ENCODE measurements at places on chromosomes 6 and 20. TPM values are rescaled to one million over a fixed set of nuclear protein-coding genes. Genes with fewer than 3 reads are reported as not detected.

Gene GNRH2
- not detected for total RNA-seq

GRCh38 chr6:35140639-35141006, 516 bp downstream of the TCP11 start:
- no peaks in the 10 kb centered on the region for H3K4me1 ChIP-seq
- no peak overlapping the region for H3K27ac ChIP-seq
- no peak for DNase-seq
- H3K27me3 ChIP-seq = no peaks in the 10 kb centered on the region
- H3K4me3 ChIP-seq = no peak overlapping the region

DNA sequence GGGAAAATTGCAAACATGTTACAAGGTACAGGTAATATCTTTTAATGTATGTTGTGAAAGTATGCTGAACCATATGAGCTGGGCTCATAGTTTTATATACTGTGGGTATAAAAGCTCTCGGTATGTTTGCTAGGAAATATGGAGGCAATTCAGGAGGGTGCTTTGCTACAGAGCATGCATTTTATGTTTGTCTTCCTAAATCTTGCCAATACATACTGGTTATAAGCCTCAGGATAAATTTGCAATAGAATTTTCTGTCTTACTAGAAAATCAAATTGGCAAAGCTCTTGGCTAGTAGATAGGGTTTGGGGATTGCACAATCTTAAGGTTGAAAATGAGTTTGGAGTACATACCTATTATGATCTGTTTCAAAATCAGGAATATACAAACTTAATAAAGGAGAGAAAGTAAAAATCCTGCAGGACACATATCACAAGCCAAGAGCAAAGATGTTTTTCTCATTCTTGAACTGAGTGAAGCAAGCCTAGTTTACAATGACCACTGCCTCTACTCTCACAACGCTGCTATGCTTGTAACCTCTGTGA, 751.2 kb downstream of the HDGFL1 start:
- no peaks in the 10 kb centered on the region for H3K4me1 ChIP-seq
- DNase-seq = no peak
- H3K27ac ChIP-seq = no peak overlapping the region
- H3K36me3 ChIP-seq = no peaks in the 10 kb centered on the region
- H3K4me3 ChIP-seq = no peak overlapping the region

Gene OCSTAMP
- not detected for total RNA-seq

- H3K27ac ChIP-seq = peak overlapping the region; percentile 88
- no peaks in the 10 kb centered on the region for H3K27me3 ChIP-seq
- no peaks in the 10 kb centered on the region for H3K36me3 ChIP-seq
- no peaks in the 10 kb centered on the region for H3K4me1 ChIP-seq
Observed at GRCh38 chr6:135053406-135053805, 1.2 kb downstream of the HBS1L start.

Gene PSMB1
- 159 TPM for total RNA-seq

DNA sequence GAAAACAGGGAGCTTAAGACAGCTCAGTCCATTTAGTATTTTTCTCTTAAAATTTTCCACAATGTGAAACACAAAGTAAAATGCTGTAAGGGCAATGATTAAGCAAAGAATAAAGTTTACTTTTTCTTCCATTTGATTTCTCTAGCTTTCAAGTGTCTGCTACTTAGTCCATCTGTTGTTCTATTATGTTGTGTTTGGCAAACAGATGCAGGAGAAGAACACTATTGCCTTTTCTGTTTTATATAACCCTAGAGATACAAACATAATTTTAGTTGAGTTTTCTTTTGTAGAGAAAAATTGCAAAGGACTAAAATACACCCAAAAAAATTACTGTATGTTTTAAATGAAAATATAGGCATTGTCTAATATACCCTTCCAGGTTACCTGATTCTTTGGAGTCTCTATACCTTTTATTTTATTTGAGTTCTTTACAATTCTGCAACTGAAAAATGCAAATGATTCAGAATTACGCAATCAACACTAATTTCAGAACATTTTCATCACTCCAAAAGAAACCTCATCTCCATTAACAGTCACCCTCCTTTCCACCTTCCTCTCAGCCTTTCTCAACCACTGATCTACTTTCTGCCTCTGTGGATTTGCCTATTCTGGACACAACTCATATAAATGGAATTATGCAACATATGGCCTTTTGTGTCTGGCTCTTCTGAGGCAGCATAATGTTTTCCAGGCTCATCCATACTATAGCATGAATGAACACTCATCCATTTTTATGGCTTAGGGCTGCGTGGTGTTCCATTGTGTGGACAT, 96.9 kb downstream of the MKKS start:
- DNase-seq = no peak
- H3K27ac ChIP-seq = no peak overlapping the region
- H3K27me3 ChIP-seq = no peaks in the 10 kb centered on the region
- H3K4me1 ChIP-seq = no peaks in the 10 kb centered on the region
- H3K36me3 ChIP-seq = no peaks in the 10 kb centered on the region

- H3K27me3 ChIP-seq = no peaks in the 10 kb centered on the region
- no peaks in the 10 kb centered on the region for H3K4me1 ChIP-seq
- no peaks in the 10 kb centered on the region for H3K36me3 ChIP-seq
- no peak overlapping the region for H3K27ac ChIP-seq
- no peak overlapping the region for H3K4me3 ChIP-seq
Observed at GRCh38 chr6:72081871-72082270, 195.5 kb downstream of the RIMS1 start.
